BJ (cell line): ENCODE measurements at places on chromosomes 13 and 19.

- DNase-seq: no peak
Observed at GRCh38 chr13:113803409-113804016, 44.5 kb downstream of the TMEM255B start.

GRCh38 chr13:43195551-43195950, 172.2 kb downstream of the DNAJC15 start:
- DNase-seq: no peak

- no peak for DNase-seq
Observed at GRCh38 chr13:51287758-51288157, 51.7 kb upstream of the SERPINE3 start.

- no peak for DNase-seq
Observed at GRCh38 chr19:917323-918151, at the start of gene KISS1R. Gene KISS1R (plus strand): TSS chr19:917333. CDS start chr19:917503, 170 bp downstream.

DNA sequence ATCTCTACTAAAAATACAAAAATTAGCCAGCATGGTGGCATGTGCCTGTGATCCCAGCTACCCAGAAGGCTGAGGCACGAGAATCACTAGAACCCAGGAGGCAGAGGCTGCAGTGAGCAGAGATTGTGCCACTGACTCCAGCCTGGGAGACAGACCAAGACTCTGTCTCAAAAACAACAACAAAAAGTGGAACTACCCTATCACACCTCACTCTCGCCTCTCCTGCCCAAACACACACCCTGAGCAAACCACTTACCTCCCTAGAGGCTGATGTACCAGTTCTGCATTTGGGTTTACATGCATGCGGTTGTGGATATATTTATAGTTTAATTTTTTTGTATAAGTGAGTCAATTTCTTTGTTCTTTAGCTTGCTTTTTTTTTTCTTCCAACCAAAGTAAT, 7.7 kb upstream of the PTOV1 start:
- no peak for DNase-seq

DNA sequence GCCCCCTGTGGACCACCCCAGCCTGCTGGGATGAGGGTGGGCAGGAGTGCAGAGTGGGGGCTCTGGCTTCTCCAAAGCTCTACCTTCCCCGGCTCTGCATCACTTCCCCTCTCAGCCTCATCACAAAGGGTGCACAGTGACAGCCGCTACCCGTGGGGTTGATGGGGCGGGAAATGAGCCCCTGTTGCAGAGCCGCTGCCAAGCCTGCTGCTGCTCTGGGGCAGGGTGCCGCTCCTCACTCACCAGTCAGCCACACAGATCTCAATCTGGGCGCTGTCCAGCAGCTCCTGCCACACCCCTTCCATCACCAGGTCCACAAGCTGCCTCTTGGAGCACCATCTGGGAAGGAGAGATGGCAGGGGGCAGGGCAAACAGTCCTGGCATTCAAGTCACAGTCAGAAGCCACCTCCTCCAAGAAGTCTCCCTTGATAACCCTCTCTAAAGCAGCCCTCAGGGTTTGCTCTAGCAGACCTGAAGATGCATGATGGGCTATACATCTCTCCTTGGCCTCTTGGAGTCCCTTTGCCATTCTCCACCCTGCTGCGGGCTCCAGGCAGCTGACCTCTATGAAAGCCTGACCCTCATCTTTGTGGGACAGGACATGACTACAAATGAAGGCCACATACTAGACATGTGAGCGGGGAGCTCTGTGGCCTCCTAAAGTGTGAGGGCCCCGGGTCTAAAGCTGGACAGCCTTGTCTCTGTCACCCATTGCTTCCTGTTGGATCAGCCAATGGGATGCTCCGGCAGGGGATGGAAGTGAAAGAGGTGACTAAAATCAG, 15.7 kb downstream of the MRPS12 start:
- DNase-seq: no peak

DNA sequence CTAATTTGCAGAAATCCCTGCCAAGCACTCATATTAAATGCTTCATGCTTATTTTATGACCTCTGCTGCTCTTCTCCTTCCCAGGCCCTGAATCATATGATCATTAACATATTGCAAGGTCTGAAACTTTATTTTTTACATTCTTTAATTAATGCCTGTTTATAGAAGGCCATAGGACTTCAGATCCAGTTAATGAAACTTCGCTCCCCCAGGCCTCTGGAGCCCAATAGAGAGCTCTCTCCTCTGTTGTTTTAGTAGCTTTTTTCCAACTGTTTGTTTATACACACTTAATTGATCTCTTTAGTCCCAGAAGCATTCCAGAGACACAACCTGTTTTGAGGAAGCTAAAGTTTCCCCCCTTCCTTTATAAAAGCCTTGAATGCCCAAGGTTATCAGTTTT, 68.3 kb downstream of the DACH1 start:
- no peak for DNase-seq
